Mesothelial cell of epicardium (in vitro differentiated cells): ENCODE measurements at places on chromosomes 4 and X. TPM values are rescaled to one million over a fixed set of nuclear protein-coding genes. Genes with fewer than 3 reads are reported as not detected.

DNA sequence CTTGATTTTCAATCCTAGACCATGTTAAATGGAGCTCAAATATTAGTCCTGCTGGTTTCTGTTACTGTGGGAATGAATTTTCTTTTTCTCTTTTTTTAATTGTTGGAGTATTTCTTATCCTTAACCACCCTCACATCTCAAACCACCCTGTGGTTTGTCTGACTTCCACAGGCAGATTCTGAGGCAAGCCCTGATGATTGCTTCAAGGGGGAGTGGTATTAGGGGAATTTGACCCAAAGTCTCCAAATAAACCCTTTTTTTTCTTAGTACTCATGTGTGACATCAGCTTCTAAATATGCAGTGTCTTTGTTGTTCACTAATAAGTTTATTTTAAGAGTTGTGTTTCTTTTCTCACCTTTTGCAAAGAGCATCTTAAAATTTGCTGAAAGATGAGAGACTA, 810.3 kb downstream of the IL1RAPL1 start:
- no peak overlapping the region for H3K4me3 ChIP-seq
- peaks cover 2% of the 10 kb centered on the region for H3K27me3 ChIP-seq

GRCh38 chr4:163331629-163332376, 593 bp downstream of the NPY1R start:
- DNase-seq = no peak
- H3K27me3 ChIP-seq = peaks cover 65% of the 10 kb centered on the region
- peaks cover 12% of the 10 kb centered on the region for H3K4me1 ChIP-seq
- H3K27ac ChIP-seq = no peak overlapping the region

GRCh38 chr4:37780444-37781130, 45.9 kb upstream of the PGM2 start:
- peaks cover 15% of the 10 kb centered on the region for H3K4me1 ChIP-seq
- peaks cover 2% of the 10 kb centered on the region for H3K27me3 ChIP-seq
- H3K4me3 ChIP-seq = no peak overlapping the region
- H3K27ac ChIP-seq = peak overlapping the region; percentile 49

DNA sequence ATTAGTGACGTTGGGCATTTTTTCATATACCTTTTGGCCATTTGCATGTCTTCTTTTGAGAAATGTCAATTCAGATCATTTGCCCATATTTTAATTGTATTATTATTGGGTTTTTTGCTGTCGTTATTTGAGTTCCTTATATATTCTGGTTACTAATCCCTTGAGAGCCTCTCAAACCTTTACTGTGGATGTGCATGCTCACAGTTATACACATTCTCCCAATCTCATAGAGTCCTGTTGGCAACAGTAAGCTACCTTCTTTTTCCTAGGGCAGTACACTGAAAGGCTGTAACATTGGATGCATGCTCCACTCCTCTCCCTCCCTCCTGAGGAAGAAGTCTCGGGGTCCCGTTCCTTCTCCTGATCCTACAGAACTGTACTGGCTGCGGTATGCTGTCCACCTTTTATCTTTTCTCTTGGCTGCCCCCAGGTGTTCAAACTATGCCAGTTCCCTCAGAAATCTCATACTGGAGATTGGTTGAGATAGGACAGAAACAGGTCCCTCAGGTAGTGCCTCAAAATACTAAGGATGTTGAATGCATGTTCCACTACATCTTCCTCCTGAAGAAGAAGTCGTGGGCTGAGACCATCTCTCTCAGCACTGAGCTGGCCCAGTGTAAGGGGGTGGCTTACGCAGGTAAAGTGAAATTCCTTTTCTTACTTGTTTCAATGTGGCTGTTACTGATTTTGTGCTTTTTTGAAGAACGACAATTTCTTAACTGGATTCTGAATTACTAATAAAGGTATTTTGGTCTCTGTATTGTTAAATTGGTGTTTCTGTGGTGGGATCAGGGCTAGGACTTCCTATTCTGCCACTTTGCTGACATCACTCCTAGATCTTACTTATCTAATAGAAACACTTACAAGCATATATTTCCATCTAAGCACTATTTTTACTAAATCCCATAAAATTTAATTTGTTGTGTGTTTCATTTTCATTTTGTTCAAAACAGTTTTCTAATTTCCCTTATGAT, 145.4 kb upstream of the HUWE1 start:
- no peak overlapping the region for H3K27ac ChIP-seq
- no peak for DNase-seq
- H3K4me1 ChIP-seq = no peaks in the 10 kb centered on the region
- H3K27me3 ChIP-seq = peaks cover 2% of the 10 kb centered on the region

ALAS2 gene
- total RNA-seq = not detected in 3 replicates

DNA sequence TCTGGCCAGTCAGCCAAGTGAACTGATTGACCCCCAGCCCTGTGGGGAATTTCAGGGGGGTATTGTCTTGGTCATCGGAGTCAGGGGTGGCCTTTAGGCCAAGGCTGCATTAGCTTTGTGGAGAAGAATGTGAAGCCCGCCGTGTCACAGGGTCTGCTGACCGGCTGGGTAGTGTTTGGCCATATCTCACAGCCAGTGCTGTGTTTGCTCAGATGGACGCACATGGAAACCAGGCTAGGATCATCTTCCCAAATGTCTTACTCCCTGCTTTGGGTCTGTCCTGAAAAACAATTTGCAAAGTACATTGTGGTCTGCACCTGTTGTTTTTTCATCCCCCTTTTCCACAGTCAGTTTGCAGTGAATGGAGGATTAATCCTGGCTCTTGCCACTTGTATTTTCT, 13.0 kb downstream of the TMEM164 start:
- H3K27me3 ChIP-seq = no peaks in the 10 kb centered on the region
- H3K27ac ChIP-seq = no peak overlapping the region
- peaks cover 4% of the 10 kb centered on the region for H3K36me3 ChIP-seq
- no peak for DNase-seq
- H3K4me3 ChIP-seq = no peak overlapping the region

DNA sequence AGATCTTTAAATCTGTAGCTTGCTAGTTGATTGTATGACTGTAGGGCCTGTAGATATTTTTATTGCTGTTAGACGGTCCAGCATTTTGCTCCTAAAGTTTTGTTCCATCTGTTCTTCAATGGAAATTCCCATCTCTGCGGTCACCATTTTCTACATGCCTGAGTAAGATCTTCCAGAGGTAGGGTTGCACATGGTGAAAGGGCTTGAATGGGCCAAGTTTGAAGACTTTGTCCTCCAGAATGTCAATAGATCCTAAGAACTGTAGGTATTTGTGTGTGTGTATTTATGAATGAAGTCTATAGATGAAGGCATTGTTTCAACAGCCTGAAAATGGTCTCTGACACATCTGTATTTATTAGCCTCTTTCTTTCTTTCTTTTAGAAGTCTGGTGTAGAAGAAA, 22.3 kb upstream of the TAPT1 start:
- no peaks in the 10 kb centered on the region for H3K27me3 ChIP-seq
- peaks cover 34% of the 10 kb centered on the region for H3K36me3 ChIP-seq
- H3K27ac ChIP-seq = no peak overlapping the region
- no peaks in the 10 kb centered on the region for H3K4me1 ChIP-seq
- no peak for DNase-seq

DNA sequence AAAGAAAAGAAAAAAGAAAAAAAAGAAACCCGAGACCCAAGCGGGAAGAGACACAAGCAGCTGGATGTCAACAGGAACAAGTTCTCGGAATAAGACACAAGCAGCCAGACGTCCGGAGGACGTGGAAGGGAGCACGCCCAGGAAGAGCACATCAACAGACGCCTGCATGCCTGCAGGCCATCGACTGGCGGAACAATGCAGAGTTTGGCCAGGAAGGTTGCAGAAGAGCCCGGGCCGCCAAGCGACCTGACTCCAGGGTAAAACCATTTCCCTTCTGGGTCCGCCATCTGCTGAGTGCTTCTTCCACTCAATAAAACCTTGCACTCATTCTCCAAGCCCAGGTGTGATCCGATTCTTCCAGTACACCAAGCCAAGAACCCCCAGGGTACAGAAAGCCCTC, 95.6 kb upstream of the PRR32 start:
- H3K27ac ChIP-seq = no peak overlapping the region
- no peak overlapping the region for H3K4me3 ChIP-seq
- H3K36me3 ChIP-seq = no peaks in the 10 kb centered on the region
- H3K27me3 ChIP-seq = no peaks in the 10 kb centered on the region
- no peaks in the 10 kb centered on the region for H3K4me1 ChIP-seq

DNA sequence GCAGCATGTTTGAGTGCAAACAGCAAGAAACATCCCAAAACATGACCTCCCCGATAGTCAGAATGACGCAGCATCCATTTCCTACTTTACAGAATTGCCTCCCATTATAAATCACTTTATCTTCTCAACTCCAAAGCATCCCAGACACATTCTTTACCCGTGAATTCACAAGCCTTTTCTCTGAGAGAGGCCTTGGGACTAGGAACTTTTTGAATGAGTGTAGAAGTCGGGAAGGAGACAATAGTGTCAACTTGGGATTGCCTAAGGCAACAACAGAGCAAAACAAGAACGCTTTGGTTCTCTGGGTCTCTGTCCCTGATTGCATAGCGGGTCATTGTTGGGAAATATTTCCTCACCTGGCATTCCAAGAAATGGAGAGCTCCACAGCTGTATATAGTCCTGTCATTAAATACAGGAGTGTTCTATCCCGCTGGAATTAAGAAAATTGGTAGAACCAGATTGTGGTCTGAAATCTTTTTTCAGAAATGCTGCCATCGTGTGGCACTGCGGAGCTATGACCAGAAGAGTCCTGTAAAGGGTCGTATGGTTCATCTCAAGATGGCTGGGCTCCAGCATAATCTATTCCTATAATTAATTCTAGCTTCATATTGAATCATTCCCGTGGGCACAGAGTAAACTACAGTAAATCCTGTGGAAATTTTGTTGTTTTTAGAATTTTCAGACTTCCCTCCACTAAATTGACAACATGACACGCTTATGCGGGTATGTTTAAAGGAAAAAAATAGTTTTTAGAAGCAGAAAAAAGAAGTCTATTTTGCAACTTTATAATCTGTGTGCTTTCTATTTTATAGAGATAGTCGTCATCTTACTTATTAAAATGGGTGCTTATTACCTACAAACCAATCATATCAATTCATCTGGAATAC, 2.0 kb upstream of the SPP1 start:
- peaks cover 4% of the 10 kb centered on the region for H3K27me3 ChIP-seq
- H3K36me3 ChIP-seq = no peaks in the 10 kb centered on the region
- DNase-seq = peak; percentile 58
- H3K4me1 ChIP-seq = peaks cover 20% of the 10 kb centered on the region
- H3K27ac ChIP-seq = peak overlapping the region; percentile 68

DNA sequence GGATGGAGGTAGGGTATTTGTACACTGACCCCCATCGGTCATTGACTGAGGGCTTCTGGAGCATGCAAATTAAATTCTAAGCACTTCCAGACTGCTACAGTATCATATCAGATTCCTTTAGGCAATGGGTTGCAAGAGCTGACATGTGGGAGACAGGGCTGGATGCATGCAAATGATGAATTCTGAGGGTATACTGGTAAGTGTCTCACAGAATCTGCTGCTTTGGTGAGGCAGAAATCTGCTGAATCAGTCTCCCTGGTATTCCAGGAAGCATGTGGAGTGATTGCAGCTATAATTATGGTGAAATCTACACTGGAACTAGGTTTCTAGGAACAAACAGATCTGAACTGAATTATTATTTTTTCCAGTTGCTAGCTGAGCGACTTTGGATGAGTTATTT, 684.9 kb upstream of the MAGEB2 start:
- DNase-seq = no peak
- H3K4me3 ChIP-seq = no peak overlapping the region
- peaks cover 5% of the 10 kb centered on the region for H3K4me1 ChIP-seq
- H3K27ac ChIP-seq = no peak overlapping the region
- H3K36me3 ChIP-seq = no peaks in the 10 kb centered on the region

GRCh38 chr4:477686-478085, 21.3 kb downstream of the ZNF721 start:
- DNase-seq = no peak
- no peaks in the 10 kb centered on the region for H3K27me3 ChIP-seq
- H3K4me1 ChIP-seq = peaks cover 8% of the 10 kb centered on the region
- no peak overlapping the region for H3K27ac ChIP-seq
- H3K36me3 ChIP-seq = peaks cover 21% of the 10 kb centered on the region
- no peak overlapping the region for H3K4me3 ChIP-seq

DNA sequence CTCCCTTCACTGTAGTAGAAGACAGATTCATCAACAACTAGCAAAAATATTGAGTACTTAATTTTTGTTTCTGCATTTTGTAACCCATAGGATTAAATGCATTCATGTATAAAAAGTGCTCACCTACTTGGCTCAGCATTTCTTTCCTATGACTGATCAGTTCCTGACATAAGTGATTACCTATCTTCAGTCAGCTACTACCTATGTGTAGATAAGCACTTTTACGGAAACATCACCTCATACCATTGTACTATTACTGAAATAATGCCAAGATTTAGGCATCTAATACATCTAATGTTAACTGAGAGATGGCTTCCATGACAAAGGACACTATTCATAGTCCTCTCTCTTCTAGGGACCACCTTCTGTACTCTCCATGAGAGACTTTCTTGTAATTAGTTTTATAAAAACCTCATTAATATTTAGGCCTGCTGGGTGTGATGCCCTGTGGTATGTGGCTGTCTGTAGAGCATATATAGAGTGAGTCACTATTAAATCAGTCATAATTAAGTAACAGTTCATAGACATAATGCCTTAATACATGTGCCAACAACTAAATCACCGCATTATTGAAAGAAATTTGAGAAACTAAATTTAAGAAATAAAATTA, 147.0 kb downstream of the PDGFC start:
- peaks cover 5% of the 10 kb centered on the region for H3K4me1 ChIP-seq
- DNase-seq = no peak
- H3K27me3 ChIP-seq = no peaks in the 10 kb centered on the region
- no peak overlapping the region for H3K27ac ChIP-seq

DNA sequence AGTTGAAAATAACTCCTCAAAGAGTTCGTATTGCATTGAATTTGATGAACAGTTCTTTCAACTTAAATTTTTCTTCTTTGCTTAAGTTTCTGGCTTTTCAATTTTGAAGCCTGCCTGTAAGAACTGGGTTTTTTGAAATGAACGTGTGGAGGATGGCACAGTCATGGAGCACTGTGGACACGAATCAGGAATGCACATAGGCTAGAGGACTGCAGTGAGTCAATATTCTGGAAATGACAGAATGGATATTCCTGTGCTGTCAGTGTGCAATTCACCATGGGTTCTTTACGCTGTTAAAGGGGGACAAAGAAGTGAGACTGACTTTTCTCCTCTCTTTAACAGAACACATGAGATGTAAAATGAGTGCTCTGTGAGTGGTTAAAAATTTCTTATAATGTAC, 368.0 kb upstream of the AGA start:
- H3K4me1 ChIP-seq = peaks cover 8% of the 10 kb centered on the region
- H3K36me3 ChIP-seq = no peaks in the 10 kb centered on the region
- DNase-seq = no peak
- no peaks in the 10 kb centered on the region for H3K27me3 ChIP-seq
- no peak overlapping the region for H3K4me3 ChIP-seq
- H3K27ac ChIP-seq = no peak overlapping the region

SAP30 gene
- total RNA-seq = 13.6 to 16.8 TPM (median 15.4 TPM) in 3 replicates

DNA sequence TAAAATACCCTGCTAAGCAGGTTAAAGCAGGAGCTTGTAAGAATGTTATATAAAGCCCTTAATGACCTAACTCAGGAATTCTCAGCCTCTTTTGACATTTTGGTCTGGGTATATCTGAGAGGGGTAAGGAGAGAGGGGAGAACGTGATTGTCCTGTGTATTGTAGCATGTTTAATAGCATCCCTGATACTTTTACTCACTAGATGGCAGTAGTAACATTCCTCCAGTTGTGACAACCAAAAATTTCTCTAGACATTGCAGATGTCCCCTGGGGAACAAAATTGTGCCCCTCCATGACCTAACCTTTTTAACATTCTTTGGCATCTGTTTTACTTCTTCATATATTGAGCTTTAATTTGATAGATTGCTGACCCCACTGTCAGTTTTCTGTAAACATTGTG, 17.9 kb downstream of the SMARCA5 start:
- DNase-seq = no peak
- no peak overlapping the region for H3K27ac ChIP-seq
- no peaks in the 10 kb centered on the region for H3K4me1 ChIP-seq
- no peaks in the 10 kb centered on the region for H3K27me3 ChIP-seq
- H3K36me3 ChIP-seq = peaks cover 50% of the 10 kb centered on the region
- no peak overlapping the region for H3K4me3 ChIP-seq
